ENCODE measurements at places on chromosomes 3 and 15.

GRCh38 chr15:89998141-89998661, 2.9 kb upstream of the ZNF710 start:
- DNase-seq: peak; percentile 16

DNA sequence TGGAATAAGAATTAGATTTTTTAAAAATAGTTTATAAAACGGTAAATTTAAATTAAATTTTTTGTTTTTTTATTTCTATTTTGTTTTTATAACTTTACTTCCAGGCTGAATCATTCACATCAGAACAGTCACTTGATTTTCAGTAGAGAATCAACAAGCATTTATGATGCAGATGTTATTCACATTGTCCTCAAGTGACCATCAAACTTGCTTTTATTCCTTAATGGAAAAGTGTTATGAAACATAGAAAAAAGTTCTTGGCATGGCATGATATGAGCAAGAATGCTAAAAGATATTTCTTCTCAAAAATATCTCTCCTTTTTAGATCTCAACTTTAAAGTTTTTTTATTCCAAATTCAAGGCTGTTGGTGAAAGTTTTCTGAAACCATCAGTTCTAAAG, 70.9 kb upstream of the TGFBR2 start:
- DNase-seq: no peak

DNA sequence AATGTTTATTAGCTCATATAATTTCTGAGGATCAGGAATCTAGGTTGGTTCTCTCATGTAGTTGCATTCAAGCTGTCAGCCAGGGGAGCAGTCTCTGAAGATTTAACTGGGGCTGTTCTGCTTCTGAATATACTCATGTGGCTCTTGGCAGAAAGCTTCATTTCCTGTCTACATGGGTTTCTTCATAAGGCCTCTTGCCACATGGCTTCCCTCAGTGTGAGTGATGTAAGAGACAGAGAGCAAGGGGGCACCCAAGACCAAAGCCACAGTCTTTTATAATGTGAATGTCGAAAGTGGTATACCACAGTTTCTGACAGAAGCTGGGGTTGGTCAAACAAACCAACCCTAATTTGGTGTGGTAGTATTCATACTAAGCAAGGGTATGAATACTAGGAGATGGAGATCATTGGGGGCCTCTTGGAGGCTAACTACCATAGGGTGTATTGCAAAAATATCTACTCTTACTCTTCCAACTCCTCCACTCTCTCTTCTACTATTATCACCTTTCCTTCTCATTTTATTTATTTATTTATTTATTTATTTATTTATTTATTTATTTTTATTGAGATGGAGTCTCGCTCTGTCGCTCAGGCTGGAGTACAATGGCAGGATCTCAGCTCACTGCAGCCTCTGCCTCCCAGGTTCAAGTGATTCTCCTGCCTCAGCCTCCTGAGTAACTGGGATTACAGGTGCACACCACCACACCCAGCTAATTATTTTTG, 123.8 kb downstream of the B3GALNT1 start:
- DNase-seq: no peak

GRCh38 chr3:36820083-36820482, 55.7 kb upstream of the DCLK3 start:
- no peak for DNase-seq

- DNase-seq: no peak
Observed at GRCh38 chr3:172203522-172204258, 164.3 kb downstream of the FNDC3B start.

GRCh38 chr3:166388321-166388720, 551.1 kb upstream of the BCHE start:
- DNase-seq: no peak

- no peak for DNase-seq
Observed at GRCh38 chr3:4604693-4605092, 111.5 kb downstream of the ITPR1 start.

DNA sequence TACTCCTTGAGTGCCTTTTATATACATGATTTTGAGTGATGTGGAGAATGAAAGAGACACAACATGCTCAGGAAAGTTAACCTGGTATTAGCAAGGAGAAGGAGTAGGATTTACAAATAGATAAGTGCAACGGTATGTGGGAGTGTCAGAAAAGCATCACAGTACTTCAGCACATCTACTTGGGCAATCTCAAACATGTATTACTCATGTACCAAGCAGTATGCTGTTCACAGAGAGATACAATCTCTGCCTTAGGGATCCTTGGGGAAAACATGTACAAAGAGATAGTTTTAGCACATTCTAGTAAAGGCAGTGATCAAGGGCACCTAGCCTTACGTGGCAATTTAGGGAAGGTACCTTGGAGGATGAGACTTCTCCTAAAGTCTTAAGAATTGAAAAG, 146.5 kb downstream of the FILIP1L start:
- DNase-seq: no peak

DNA sequence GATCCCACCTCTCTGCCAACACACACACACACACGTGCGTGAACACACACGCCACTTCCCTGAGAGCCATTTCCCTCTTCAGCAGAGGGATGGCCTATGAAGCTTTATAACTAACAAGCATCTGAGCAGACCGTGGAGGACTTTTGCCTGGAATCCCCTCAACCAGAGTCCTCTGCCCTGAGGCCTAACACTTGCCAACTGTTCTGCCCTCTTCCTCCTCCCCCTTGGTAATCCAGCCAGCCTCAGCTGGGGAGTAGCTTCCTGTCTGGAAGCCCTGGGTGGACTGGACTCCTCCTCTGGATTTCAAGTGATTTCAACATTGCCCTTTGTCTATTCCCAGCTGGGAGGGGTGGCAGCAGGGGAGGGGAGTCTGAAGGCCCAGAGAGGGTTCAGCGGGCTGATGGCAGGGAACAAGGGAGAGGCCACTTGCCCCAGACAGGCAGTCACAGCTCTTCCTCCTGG, 68.4 kb upstream of the HACD2 start:
- DNase-seq: peak; percentile 69

DNA sequence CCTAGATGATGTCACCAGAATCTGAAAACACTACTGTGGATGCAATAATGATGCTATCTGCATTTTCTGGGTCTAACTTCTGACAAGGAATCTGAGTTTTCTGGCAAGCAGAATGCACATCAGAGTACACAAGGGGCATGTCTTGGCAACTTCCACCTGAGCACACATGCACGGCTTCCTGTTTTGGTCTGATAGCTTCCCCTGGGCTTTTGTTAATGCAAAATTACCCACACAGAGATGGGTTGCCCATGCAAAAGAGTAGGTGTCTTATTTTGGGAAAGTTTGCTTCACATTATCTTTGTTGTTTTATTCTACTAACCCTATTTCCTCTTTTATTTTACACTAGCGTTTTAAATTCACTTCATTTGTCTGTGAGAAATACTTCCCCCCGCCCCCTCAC, 74.2 kb upstream of the SATB1 start:
- no peak for DNase-seq
